SK-N-MC (cell line): ENCODE measurements at places on chromosomes 5 and 9.

DNA sequence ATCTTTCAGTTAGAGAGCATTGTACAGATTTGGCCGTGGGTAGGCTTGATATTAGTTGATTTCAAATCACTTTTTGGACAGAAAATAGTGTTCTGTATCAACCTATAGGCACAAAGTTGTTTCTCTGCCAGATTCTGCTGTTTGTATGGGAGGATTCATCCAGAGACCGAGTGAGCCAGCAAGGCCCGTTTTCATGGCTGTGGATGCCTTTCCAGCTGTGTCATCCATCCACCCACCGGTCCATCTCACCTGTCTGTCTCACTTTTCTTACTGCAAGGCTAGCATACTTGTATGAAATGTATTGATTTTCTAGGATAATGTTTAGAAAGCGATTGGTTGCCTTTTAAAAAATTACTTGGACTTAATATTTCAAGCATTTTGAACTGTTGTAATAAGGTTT is 34.4 kb downstream of the ICE1 start:
- DNase-seq: no peak

- no peak for DNase-seq
Measured at GRCh38 chr9:5593904-5594303, 35.0 kb upstream of the RIC1 start.

DNA sequence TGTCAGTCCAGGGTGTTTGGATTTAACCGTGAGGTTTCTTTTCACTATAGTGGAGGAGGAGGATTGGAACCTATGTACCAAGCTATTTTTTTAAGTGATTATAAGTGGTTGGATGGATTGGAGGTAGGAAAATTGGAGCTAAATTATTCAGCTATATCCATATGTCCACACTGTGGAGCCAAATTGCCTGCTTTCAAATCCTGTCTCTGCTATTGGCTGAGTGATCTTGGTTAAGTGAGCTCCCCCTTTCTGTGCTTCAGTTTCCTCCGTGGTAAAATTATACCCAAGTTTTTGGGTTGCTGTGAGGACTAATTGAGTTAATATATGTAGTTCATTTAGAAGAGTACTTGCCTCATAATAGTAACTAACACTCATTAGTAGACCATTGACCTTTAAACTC is 2.5 kb downstream of the CENPP start:
- no peak for DNase-seq

- no peak for DNase-seq
Measured at GRCh38 chr5:80698369-80698768, 43.6 kb upstream of the DHFR start.

- DNase-seq: no peak
Measured at GRCh38 chr9:132754236-132754635, 84.0 kb downstream of the GTF3C4 start.

GRCh38 chr5:90221951-90222350 is 187.6 kb downstream of the CETN3 start:
- DNase-seq: no peak

DNA sequence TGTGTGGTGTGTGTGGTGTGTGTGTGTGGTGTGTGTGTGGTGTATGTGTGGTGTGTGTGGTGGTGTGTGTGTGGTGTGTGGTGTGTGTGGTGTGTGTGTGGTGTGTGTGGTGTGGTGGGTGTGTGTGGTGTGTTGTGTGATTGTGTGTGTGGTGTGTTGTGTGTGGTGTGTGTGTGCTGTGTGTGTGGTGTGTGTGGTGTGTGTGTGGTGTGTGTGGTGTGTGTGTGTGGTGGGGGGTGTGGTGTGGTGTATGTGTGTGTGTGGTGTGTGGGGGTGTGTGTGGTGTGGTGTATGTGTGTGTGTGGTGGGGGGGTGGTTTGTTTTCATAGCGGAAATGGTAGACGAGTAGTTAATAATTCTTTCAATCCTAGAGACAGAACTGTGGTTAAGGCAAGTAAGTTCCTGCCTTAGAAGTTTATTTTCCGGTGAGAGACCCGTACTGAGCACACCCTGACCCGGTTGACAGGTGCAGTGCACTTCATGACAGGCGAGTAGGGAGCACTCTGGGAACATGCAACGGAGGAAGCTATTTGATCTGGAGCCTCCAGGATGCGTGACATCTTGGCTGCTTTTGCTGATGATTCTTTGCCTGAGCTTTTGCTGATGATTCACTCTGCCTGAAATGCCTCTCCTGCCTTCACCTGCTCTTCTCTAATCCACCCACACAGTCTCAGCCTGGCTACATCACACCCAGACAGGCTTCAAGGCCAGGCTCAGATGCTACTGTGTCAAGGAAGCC is 21.7 kb upstream of the FAT2 start:
- no peak for DNase-seq
